CD4-positive, alpha-beta T cell treated with Interleukin-15 for 1 hour (primary cell): ENCODE measurements at places on chromosomes 16 and 17.

DNA sequence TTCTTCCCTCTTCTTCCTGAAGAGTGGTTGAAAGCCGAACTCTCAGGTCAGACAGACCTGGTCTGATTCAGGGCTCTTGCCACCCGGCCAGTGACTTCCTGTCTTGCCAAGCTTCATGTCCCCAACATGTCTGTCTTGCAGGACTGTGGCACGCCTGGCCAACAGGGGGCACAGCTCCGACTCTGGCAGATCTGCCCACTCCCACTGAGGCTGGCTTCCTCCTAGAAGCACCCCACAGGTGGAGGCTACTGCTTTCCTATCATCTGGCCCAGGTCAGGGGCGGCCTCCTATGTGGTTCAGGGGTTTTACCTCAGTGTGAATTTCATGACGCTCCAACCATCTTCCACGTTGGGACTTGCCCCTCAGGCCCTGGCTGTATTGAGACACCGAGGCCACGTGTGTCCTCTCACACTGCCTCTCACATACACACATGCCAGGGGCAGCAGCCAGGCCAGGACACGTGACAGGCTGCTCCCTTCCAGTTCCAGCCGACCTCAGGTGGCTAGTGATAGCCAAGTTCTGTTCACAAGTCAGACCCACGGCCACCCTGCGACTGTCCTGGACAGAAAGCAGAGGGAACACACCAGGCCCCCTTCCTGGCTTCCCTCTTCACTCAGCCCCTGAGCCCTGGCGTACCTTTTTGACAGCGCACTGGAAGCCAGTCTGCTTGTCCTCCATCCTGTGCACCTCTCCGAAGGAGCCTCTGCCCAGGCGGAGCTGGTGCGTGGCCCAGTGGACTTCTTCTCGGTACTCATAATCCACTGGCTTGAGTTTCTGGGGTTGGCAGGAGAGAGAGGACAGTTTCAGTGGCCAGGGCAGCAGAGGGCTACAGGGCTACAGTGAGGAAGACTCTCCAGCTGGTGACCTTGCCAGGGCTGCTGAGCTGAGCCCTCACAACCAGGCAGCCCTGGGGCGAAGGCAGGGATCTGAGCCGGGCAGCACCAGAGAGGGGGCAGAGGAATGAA, 22.6 kb upstream of the SPATA32 start:
- peak; percentile 38 for DNase-seq

DNA sequence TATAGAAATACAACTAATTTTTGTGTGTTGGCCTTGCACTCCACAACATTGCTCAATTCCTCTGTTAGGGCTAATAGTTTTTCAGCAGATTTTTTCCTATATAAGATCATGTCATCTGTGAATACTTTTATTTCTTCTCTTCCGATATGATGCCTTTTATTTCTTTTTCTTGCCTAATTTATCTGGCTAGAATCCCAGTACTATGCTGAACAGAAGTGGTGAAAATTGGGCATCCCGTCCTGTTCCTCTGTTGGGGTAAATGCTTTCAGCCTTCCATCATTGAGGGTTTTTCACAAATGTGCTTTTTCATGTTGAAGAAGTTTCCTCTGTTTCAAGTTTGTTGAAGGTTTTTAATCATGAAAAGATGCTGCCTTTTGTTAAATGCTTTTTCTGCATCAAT, 22.7 kb upstream of the TNFRSF13B start:
- DNase-seq, result no peak

DNA sequence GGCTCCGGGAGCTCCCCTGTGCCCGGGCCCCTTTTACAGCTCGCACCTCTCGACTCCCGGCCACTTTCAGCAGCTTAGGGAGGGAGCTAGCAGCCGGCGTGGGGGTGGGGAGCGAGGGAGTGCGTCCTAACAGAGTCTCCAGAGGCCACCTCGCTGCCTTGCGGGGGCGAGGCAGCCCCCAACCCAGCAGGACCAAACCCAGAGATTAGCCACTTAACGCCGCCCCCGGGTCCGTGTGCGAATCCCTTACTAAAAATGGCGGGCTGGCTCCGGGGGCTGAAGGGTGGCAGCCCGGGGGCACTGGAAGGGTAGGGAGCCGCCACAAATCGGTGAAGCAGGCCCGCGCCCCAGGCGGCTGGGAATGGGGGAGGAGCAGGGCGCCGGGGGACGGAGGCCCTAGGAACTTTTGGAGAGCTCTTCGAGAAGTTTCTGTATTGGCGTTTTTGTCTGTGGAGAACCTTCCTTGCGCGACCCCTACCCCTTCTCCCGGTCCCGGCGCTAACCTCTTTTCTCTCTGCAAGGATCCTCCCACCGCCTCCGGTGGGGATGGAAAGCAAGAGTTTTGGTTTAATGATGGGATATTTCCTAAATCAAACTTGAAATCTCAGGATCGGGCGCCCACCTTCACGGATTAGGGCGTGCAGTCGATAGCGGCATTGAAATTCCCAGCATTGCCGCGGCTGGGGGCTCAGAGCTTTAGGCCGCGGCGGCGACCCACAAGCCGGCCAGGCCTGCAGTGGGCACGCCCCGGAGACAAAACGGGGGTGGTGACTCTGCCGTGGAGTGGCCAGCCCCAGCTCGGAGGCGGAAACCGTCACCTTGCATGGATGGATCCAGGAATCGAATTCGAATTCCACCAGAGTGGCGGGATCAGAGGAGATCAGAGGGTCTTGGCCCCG, 793 bp upstream of the IRX3 start:
- DNase-seq, result no peak

DNA sequence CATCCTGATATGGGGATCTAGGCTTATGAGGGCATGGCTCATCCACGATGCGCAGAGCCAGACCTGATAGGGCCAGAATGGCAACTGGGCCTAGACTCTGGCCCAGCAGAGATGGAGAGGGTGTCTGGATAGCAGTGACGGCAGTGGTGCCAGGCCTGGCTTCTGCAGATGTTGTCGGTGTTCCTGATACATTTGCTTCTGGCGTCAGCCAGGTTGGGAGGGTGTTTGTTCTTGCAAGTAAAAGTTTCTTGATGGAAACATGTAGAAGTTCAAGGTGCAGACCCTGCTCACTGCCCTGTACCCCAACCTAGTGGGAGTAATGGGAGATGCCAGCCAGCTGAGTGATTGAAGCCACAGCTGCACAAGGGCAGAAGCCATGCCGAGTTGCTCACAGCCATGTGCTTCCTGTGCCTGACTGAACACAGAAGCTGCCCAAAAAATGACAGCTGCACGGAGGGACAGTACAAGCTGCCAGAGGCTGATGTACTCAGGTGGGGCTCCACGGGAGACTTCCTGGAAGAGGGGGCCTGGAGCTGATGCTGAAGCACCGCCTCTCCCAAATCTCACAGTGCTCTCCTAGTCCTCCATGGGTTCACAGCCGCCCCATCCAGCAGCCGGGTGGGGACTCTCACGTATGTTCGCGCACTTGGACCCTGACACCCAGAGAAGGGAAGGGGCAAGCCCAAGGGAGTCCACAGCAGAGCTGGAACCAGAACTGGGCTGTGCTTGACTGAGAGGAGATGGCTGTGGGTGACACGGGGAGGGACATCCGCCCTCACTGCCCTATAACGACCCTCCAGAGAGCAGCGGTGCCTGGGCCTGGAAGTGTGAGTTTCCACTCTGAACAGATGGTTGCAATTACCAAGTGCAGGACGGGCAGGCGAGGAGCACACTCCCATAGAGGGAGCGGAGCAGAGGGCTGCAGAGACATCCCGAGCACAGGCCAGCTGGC, 78.7 kb downstream of the N4BP1 start:
- no peak for DNase-seq

- DNase-seq, result peak; percentile 79
Observed at GRCh38 chr16:89860747-89861304, 12.6 kb upstream of the TCF25 start.

DNA sequence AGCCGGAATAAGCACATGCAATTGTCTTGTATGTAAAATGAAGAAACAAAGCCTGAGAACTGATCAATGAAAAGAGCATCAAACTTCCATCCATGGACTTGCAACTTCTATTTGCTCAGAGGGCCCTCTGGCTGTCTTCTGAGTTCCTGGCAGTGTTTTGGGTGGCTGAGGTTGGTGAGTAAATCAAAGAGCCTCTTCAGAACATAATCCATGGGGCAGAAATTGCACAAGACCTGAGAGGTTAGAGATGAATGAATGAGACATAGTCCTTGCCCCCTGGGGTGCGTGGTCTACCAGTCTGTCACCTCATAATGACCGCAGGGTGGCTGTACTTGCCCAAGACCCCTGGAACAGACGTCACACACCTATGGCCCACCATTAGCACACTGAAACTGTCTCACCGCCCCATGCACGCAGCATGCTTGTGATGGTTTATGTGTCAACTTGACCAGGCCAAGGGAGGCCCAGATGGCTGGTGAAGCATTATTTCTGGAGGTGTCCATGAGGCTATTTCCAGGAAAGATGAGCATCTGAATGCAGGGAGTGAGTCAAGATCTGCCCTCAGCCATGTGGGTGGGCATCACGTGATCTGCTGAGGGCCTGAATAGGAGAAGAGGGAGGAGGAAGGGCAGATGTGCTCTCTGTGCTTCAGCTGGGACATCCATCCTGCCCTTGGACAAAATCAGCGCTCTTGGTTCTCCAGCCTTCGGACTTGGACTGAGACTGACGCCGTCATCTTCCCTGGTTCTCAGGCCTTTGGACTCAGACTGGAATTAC, 8.3 kb downstream of the PIK3R6 start:
- no peak for DNase-seq

DNA sequence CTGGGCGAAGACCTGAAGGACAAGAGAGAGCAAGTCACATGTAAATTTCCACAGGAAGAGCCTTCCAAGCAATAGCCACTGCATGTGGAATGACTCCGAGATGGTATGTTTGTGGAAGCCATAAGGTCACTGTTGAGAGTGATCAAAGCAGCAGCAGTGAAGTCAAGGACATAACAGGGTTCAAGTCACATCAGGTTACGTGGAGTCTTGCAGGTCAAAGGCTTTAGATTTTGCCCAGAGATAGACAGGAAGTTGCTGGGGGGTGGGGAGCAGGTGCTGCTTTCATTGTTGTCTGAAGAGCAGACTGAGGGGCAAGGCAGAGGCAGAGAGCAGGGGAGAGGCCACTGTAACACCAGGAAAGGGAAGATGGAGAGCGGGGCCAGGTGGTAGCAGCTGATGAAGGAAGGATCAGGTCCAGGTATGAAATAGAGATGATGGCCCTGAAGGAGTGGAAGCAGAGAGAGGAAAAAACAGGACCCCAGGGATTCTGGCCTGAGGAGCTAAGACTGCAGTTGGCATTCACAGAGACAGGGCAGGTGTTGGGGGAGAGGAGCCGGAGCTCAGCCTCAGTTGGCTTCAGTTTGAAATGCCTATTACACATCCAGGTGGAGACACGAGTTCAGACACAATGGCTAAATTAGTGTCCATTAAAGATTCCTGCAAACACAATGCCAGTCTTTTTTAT, 129.3 kb upstream of the AXIN2 start:
- no peak for DNase-seq

GRCh38 chr16:75821117-75821516, 94.8 kb upstream of the CPHXL start:
- DNase-seq, result no peak

DNA sequence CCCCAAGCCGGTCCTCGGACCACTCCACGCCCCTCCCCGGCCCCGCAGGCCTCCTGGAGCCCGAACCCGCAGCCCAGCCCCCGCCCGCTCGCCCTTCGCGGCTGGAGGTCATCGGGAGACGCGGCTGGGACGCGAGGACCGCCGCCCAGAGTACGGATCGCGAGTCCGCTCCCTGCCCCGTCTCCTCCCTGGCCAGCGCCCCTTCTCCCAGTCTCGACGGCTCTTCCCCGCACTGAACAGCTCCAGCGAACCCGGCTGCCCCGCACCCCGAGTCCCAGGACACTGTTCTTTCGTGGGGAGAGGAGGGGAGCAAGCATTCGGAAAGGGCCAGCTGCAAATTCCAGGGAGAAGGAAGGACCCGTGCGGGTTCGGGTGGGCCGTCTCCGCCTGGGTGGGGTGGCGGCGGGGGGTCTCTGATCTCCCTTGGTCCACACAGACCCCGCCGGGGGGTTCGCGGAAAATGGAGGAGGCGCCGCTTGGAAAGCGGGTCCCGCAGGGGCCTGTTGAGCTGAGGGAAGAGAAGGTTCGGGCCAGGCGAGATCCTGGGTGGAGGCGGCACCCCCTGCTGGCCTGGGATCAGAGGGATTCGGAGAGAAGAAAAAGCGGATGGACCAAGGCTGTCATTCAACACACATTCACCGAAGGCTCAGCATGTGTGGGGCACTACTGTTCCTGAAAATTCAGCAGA, 632 bp upstream of the RTN4RL1 start:
- DNase-seq, result no peak

- DNase-seq, result no peak
Observed at GRCh38 chr17:74754832-74755231, 6.4 kb downstream of the NHERF1 start.

- DNase-seq, result no peak
Observed at GRCh38 chr17:75153780-75154194, 525 bp downstream of the JPT1 start.

DNA sequence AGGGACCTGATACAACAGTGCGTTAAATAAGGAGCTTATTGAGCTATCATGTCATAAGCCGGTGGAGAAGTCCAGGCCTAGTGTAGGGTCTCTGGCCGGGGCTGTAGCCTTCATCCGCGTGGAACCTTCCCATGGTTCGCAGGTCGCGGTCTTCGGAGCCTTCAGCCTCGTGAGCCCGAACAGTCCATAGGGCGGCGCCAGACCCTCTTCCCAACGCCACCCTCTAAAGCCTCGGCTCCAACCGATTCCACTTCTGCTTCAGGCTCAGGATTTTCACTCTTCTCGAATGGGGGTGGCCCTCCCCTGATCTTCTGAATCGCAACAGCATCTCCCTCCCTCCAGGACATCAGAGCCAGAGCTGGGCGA, 10.3 kb upstream of the BRCA1 start:
- no peak for DNase-seq

DNA sequence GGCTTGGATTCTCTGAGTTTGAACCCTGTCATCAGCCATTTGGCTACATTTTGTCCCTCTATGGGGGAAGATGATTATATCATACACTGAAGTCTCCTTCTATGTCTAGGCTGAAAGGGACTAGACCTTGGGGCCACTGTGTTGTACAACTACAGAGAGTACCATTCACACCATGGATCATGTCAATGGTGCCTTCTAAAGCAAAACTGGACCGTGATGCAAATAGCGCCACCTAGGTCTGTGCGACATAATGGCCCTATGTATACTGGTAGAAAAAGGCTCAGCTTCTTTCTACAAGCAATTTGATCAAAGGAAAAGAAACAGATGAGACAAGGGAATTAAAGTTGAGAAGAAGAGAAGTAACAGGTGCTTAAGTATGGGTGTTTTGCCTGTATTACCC, 100.7 kb downstream of the LYRM1 start:
- DNase-seq, result no peak

- no peak for DNase-seq
Observed at GRCh38 chr17:50048146-50048720, 7.7 kb upstream of the ITGA3 start.

- peak; percentile 92 for DNase-seq
Observed at GRCh38 chr17:82449131-82449882, 1.2 kb downstream of the CYBC1 start.

- DNase-seq, result peak; percentile 68
Observed at GRCh38 chr16:66551348-66551759, 1.0 kb upstream of the CKLF start.

DNA sequence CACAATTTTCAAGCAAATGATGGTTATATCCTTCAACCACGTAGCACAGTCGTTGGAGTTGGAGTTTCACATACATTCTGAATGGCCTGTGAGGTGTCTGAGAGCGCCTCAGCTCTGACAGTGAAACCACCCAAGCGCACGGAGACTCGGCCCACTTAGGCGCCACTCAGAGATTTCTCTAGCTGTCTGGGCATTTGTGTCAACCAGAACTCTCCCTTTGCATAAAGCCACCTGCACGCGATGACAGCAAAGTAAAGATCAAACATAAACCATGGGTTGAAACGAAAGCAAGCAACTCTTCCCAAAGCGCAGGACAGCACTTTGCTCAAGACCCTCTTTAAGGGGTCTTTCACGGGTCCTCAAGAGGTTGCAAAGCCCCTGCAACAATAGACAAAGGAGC, 533 bp downstream of the SLC6A4 start:
- no peak for DNase-seq
